Anterior cingulate cortex (tissue), 58 donors: ENCODE measurements at places on chromosomes 16 and 17.
A peak's percentile ranks its signal among the peaks of the same experiment; 100 is the strongest.

- no peak for DNase-seq
These were observed 23.3 kb upstream of the SLC12A3 start for GRCh38 chr16:56841659-56842058.

GRCh38 chr17:55811536-55811935, 60.7 kb downstream of the PCTP start:
- DNase-seq, result no peak

- no peak for DNase-seq
These were observed 1.1 kb upstream of the USP32 start for GRCh38 chr17:60392845-60393702.

DNA sequence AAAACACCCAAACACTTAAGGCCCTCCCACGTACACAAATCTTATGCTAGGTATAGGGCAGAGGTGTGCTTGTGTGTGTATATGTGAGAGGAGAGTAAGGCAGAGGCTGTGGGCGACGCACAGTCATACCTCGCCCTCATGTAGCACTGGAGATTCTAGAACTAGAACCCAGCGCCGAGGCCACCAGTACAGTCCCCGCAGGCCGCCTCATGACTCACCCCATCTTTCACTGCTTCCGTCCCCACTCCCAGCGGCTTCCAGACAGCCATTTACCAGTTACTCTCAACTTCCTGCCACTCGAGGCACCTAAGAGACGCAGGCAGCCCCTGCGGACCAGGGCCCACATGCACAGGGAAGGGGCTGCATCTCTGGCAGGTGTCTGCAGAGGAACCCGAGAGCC, 23.2 kb upstream of the CYTH1 start:
- DNase-seq, result no peak

DNA sequence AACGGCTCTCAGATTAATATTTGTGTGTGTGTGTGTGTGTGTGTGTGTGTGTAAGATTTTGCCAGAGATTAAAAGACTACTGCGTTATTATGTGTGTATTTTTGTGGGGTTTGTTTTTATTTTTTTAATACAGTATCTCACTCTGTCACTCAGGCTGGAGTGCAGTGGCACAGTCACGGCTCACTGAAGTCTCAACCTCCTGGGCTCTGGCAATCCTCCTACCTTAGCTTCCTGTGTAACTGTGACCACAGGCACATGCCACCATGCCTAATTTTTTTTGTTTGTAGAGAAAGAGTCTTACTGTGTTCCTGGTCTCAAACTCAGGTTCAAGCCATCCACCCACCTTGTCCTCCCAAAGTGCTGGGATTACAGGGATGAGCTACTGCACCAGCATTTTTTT, 87.2 kb downstream of the CYB561 start:
- DNase-seq, result no peak

GRCh38 chr17:8284126-8284525, 4.3 kb upstream of the RANGRF start:
- DNase-seq, result no peak

DNA sequence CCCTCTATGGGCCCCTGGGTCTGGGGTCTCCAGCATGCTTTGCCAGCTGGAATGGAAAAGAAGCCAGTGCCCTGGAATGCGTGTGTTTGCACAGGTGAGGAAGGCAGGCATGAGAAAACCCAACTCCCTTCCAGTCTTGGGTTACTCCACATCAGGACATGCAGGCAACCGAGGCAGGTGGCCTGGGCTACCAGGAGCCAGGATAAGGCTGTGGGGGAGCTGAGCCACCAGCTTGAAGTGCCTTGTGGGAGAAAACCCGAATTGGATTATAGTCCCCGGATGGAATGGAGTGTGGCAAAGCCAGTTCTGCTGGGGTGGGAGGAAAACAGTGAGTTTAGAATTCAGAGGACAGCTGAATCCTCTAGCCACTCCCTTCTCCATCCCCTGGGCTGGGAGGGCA, 7.2 kb downstream of the SRCIN1 start:
- peak; percentile 50 for DNase-seq

DNA sequence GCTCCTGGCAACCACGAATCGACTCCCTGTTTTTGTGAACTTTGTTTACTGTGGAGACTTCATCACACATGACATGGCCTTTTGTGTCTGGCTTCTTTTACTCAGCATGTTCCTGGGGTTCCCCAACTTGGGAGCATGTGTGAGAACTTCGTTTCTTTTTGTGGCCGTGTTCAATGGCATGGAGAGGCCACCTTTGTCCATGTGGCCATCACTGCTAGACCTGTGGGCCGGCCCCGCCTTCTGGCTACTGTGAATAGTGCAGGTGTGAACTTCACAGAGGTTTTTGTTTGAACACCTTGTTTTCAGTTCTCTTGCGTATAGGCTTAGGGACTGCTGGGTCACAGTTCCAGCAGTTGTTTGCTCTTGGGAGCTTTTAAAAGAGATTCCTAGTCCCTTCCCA, 5.7 kb upstream of the SLC38A8 start:
- DNase-seq, result no peak

DNA sequence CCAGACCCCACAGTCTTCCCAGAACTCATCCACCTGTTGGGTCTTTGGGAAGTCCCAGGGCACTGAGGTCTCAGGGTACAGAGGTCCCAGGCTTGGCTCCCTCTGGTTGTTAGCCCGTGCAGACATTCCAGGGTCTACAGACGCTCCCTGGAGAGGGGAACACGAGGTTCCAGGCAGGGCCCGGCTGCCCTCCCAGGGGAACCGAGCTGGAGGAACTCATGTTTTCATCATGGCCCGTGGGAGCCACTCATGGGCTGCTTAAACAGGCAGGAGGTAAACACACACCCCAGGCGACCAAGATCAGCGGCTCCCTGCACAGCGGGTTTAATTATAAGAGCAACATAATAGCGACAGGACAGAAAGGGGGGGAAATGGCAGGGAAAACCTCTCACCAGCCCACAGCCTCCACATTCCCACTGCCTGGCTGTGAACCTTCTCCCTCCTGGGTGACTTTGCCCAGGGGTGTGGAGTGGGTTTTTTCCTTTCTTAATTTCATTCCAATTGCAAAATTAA, 36.5 kb downstream of the TRARG1 start:
- no peak for DNase-seq

DNA sequence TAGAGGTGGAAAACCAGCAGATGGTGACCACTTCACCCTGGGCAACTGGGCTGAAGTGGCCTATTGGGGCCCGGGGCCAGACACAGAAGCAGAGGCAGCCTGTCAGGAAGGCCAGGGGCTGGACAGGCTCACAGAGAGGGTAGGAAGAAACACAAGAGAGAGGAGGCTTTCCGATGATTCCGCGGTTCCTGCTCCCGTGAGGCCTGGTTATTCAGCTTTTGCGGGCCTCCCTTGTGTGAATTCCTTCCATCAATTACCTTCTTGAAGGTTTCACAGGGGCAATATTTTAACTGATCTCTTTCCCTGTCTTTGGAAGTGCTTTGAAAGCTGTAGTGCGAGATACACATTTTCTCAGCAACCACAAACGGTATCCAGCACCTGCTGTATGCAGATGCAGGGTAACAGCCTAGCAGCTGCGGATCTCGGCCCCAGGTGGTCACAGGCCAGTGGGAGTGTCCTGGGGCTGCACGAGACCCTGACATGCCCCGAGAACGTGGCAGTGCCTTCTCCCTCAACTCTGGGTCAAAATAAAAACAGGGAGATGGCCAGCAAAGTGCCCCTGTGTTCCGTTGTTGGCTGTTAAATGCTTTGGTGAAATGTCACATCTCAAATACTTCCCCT, 11.6 kb upstream of the CMIP start:
- no peak for DNase-seq

- DNase-seq, result no peak
These were observed 22.8 kb downstream of the ENGASE start for GRCh38 chr17:79097226-79098055.

DNA sequence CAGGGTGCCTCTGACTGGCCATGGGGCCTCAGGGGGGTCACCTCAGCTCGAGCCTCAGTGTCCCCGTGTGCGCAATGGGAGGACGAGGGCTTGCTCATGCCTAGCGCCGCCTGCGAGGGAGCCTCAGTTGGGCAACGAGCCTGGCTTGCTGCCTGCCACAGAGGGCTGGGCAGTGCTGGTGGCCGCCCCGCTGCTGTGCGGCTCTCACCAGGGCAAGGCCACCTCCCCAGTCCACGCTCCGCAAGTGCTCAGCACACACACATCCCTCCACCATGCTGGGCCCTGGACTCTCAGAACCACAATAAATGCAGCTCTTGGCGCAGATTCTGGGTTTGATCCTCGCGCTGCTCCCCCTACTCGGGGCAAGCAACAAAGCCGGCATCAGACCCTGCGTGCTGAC, 76.2 kb downstream of the ENGASE start:
- DNase-seq, result no peak
